Activated naive CD8-positive, alpha-beta T cell treated with anti-CD3 and anti-CD28 coated beads for 36 hours (primary cell): ENCODE measurements at places on chromosomes 1 and 21.

GRCh38 chr1:217315346-217315745 is 315.5 kb downstream of the GPATCH2 start:
- DNase-seq = no peak

DNA sequence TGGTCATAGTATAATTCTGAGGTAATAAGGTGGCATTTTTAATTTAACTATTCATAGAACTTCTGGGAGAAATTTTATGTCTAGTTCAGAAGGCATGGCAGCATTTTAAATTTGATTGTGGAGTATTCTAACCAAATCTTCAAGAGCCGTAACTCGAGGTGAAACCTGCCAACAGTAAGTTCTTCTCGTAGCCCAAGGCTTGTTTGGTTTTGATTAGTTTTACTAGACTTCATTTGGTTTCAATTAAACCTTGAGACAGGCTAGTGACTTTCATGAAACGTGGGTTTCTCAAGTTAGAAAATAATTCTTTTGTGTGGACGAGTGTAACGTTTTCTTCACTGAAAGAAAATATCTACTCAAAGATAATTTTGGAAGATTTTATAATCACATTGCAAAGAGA is 395.5 kb downstream of the USP25 start:
- DNase-seq = no peak

GRCh38 chr1:40385437-40386358 is 12.2 kb downstream of the SMAP2 start:
- DNase-seq = peak; percentile 69

DNA sequence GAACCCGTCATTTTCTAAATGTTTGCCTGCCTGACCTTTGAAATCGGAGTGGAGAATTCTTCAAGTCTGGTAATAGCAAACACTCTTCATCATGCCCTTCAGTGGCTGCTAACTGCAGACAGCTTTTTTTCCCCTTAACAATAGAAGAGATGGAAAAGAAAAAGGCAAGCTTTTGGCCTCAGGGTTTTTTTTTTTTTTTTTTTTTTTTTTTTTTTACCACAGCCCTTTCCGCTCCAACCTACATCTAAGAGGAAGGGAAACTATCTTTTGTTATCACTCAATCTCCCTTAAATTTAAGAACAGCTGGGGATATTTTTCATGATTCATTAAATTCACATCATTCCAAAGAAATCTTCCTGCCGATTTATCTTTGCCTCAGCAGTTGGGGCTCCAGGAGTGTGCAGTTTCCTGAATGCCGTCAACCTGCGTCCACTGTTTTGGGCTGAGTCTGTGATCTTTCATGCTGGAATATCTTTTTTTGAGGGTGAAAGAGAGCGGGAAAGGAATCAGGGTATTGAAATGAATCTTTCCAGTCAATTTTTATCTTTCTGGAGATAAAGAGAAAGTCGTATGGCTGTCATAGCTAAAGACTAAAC is 144.5 kb upstream of the SMYD2 start:
- no peak for DNase-seq

- DNase-seq = no peak
Observed at GRCh38 chr1:238778113-238778512, 608.3 kb upstream of the CHRM3 start.

GRCh38 chr1:183989078-183989577 is 48.4 kb downstream of the COLGALT2 start:
- DNase-seq = peak; percentile 27

- DNase-seq = no peak
Observed at GRCh38 chr1:175410560-175410959, 218.0 kb upstream of the KIAA0040 start.

- no peak for DNase-seq
Observed at GRCh38 chr1:235093013-235093695, 35.5 kb downstream of the TOMM20 start.

GRCh38 chr1:18339161-18339560 is 141.6 kb upstream of the KLHDC7A start:
- no peak for DNase-seq

DNA sequence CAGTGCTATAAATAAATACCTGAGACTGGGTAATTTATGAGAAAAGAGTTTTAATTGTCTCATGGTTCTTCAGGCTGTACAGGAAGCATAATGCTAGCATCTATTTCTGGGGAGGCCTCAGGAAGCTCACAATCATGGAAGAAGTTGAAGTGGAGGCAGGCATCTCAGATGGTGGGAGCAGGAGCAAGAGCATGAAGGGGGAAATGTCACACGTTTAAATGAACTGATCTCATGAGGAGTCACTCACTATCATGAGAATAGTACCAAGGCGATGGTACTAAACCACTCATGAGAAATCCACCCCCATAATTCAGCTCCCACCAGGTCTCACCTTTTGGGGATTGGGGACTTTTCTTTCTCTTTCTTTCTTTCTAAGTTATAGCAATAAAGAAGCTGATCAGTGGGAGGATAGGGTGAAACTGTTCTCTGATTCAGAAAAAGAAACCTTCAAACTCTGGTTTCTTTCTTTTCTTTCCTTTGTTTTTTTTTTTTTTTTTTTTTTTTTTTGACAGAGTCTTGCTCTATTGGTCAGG is 17.1 kb upstream of the SPAG17 start:
- no peak for DNase-seq

DNA sequence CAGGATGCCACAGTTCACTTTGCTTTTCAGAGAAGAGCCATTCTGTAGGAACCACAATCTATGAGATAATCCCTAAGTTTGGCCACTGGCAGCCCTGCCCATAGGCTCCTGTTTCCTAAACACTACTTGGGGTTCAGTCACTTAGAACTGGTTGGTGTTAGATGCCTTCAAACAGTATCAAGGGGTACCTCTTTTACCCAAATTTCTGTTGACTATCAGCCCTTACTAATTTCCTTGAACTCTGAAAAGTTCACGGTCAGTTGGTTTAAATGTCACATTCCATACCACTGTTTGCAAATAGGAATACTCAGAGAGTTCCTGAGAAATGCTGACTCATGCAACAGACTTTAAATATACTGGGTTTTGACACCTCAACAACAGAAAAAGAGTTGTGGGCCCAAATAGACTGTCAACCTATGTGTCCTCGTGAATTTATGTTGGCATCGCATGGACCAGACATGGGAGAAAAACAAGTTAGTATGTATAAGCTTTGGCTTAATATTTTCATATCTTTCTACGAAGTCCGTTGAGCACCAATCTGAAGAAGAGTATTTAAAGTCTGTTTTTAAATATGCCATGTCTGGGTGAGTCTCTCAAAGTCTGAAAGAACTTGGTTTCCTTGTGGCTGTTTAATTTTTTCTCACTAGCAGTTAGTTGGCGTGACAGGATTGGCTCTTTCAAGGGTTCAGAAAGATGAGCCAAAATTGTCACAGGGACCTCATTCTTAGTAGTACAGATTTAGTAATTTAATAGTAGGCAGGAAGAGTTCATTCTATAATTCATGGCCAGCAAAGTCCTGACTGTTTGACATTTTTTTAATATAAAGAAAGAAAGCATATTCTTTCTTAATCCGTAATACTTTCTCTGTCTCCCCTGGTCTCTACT is 56.5 kb upstream of the ZNF326 start:
- DNase-seq = no peak

DNA sequence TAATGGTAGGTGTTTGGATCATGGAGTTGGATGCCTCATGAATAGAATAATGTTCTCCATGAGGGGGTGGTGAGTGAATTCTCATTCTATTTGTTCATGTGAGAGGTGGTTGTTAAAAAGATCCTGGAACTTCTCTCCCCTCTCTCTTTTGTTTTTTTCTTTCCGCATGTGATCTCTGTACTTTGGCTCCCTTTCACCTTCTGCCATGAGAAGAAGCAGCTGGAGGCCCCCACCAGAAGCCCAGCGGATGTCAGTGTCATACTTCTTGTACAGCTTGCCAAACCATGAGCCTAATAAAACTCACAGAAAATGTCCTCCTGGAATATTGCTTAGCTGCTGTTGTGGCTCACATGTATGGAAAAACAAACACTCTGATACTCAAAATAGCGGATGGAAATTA is 1212.3 kb upstream of the NCAM2 start:
- DNase-seq = no peak

DNA sequence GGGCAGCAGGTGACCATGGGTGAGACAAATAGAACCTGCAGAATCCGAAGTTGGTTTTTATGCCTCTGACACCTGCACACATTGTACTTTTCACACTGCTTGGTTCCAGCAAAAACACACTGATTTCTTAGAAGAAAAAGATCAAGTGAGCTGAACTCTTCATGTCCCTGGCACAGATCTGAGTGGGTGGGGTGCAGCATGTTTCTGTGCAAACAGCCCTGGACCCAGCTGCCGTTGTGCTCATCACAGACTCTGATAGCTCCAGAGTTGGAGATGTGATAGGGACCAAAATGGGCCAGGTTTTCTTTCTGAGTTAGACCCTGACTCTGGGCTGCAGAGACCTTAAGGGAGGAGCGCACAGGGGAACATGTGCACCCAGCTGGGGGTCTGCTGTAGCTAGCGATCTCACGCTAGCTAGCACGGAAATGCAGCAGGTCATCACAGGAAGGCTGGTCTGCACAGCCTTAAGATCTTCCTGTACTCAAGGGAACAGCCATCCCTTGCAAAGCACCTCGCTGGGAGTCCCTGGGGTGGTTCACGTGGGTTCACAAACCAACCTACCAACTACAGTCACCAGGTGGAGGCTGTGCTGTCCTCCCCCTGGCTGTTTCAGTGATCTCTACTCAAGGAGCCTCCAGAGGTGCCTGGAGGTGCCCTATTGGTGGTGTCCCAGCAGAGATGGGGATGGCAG is 291.1 kb downstream of the PTPRU start:
- no peak for DNase-seq

DNA sequence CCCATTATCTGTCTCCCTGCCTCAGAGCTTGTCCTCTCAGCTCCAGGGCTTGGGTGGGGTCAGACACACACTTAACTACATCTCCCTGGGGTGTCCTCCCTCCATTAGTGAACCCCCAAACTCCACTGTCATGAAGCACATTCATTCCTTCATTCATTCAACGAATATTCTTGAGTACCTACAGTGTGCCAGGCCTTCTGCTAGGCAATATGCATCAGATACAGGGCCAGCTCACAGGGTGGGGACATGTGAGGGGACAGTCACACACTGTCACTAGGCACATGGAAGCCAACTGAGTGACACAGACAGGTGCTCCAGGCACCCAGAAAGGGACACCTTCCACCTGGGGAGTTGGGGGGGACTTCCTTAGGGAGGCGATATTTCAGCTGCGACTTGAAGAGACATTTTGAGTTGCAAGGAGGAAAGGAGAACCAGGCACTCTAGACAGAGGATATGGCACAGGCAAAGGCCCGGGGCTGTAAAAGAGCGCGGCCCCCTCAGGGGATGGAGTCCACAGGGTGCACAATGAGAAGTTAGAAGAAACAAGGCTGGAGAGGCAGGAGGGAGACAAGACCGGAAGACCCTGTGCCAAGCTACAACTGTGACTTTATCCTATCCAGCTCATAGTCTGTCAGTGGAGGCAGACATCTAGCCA is 8.7 kb upstream of the S100A8 start:
- DNase-seq = no peak

- no peak for DNase-seq
Observed at GRCh38 chr21:20661246-20661645, 337.0 kb upstream of the NCAM2 start.

GRCh38 chr1:19351873-19352272 is 39.7 kb downstream of the SLC66A1 start:
- DNase-seq = no peak

- no peak for DNase-seq
Observed at GRCh38 chr21:7916329-7917303, 2604.8 kb upstream of the TPTE start.

GRCh38 chr21:38925923-38926322 is 120.2 kb downstream of the ETS2 start:
- no peak for DNase-seq

DNA sequence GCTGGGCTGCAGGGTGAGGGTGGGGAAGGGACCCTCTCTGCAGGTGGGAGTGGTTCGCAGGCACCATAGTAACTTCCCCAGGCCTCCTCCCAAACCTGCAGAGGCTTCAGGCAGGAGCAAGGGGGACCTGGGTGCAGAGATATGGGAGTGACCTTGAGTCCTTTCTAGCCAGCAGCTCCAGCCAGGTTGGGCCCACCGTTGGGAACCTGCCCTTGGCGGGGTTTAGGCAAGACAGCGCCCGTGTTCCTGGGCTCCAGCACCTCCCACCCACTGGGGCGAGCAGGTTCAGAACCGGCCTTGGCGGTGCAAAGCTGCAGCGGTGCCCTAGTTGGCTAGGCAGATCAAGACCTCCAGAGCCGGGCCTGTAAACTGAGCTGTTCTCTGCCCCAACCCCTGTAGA is 2.2 kb upstream of the PRDM16 start:
- DNase-seq = no peak

GRCh38 chr21:46058431-46059145 is 39.3 kb upstream of the COL6A2 start:
- DNase-seq = no peak

DNA sequence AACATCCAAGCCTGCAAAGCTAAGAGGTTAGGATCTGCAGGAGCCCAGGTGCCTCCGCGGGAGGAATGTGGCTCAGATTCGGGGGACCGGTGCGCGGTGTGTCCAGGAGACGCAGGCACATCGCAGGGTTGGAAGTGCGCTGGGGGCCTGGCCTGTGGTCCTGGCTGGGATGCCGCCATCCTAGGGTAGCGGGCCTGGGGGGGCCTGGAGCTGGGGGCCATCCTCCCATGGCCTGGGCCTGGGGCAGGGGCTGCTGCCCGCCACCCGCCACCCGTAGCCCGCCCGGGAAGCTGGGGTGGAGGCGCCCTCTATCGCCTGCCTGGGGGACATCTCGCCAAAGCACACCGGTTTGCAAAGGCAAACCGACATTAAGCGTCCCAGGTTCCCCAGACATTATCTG is 170.6 kb upstream of the ARHGEF16 start:
- DNase-seq = peak; percentile 21

GRCh38 chr1:57492586-57493226 is 68.8 kb upstream of the DAB1 start:
- DNase-seq = no peak

- DNase-seq = no peak
Observed at GRCh38 chr1:74830766-74831165, 97.8 kb downstream of the TYW3 start.

GRCh38 chr1:21449906-21450305 is 10.0 kb downstream of the NBPF3 start:
- no peak for DNase-seq

DNA sequence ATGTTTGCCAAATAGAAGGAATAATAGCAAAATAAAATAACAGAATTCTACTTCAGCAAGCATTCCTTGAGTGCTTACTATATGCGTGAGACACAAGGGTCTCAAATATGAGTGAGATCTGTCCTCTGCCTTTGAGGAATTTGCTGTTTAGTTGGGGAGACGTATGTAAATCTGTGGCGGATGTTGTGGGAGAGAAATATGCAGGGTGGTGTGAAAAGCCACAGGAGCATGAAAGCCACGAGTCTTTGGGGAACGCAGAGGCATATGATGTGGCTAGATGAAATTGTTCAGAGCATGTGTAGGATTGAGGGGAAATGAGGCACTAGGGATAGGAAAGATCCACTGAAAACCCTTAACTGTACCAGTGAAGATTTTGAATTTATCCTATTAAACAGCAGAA is 244.4 kb downstream of the PBX1 start:
- no peak for DNase-seq

GRCh38 chr1:180101411-180101810 is 53.3 kb upstream of the QSOX1 start:
- DNase-seq = no peak
